ENCODE measurements at places on chromosomes 1 and 21. TPM values are rescaled to one million over a fixed set of nuclear protein-coding genes. Genes with fewer than 3 reads are reported as not detected.

MYBPH gene
- total RNA-seq, result not detected

MROH9 gene
- total RNA-seq, result not detected

ADAMTS1 gene
- 15.4 TPM for total RNA-seq

- no peak for DNase-seq
These were observed 49.8 kb upstream of the GJA8 start for GRCh38 chr1:147852706-147853225.

DNA sequence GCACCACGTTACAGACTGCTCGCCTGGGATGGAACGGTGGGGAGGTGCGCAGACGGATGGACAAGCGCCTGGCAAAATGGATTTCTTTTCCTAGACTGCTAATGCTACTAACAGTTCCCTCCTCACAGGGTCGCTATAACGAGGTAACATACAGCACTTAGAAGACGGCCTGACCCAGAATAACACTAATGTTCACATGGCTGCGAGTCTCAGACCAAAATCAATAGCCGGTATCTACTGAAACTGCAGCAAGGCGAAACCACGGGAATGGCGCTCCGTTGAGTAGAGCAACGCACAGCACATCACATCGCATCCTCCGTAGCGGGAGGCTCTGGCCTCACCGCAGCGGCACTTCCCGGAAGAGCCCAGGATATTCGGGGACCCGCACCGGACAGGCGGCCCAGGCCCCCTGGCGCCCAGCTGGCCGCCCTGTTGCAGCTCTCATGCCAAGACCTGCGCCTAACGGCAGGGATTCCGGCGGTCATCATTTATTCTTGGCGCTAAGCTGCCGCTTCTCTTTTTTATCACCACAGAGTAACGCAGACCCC lies 46.6 kb downstream of the VPS26C start:
- peak; percentile 66 for DNase-seq

GRCh38 chr1:60581455-60582220 lies 500.7 kb upstream of the NFIA start:
- DNase-seq, result no peak

GRCh38 chr1:20865001-20865400 lies 77.9 kb upstream of the HP1BP3 start:
- DNase-seq, result no peak

GRCh38 chr1:16151196-16151994 lies 4.5 kb downstream of the EPHA2 start:
- no peak for DNase-seq

GRCh38 chr1:67441739-67442281 lies 11.6 kb upstream of the SERBP1 start:
- DNase-seq, result no peak
